ENCODE measurements at places on chromosomes 2 and 18. TPM values are rescaled to one million over a fixed set of nuclear protein-coding genes. Genes with fewer than 3 reads are reported as not detected.

IL36G gene
- total RNA-seq: not detected

INPP5D gene
- total RNA-seq: 40.5 TPM

TCF23 gene
- not detected for total RNA-seq

KIF5C gene
- total RNA-seq: 13.5 TPM

TLX2 gene
- total RNA-seq: 0.18 TPM

DNA sequence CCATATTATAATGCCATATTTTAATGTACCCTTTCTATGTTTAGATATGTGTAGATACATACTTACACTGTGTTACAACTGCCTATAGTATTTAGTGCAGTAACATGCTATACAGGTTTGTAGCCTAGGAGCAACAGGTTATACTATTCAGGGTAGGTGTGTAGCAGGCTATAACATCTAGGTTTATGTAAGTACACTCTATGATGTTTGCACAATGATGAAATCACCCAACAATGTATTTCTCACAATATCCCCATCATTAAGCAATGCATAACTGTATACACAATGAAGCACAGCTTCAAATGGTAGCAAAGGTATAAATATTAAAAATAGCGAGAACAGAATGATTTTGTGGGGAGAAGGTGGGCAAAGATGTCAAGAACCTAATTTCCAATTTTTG lies 117.8 kb downstream of the DYM start:
- no peak for DNase-seq

Data from activated CD4-positive, alpha-beta T cell treated with anti-CD3 and anti-CD28 coated beads for 36 hours (primary cell).